ENCODE measurements at places on chromosomes 5 and 9. TPM values are rescaled to one million over a fixed set of nuclear protein-coding genes. Genes with fewer than 3 reads are reported as not detected.

GRCh38 chr5:135834639-135835529 is at the start of gene SLC25A48:
SLC25A48 (plus strand) TSS chr5:135834663; CDS start chr5:135834848, 185 bp downstream.
- DNase-seq: no peak

SPINK6 gene
- not detected for total RNA-seq

ZNF462 gene
- 1.3 TPM for total RNA-seq

FBP1 gene
- 3.0 TPM for total RNA-seq

GRCh38 chr9:92278110-92278509 is 15.4 kb downstream of the IARS1 start:
- DNase-seq: no peak

DNA sequence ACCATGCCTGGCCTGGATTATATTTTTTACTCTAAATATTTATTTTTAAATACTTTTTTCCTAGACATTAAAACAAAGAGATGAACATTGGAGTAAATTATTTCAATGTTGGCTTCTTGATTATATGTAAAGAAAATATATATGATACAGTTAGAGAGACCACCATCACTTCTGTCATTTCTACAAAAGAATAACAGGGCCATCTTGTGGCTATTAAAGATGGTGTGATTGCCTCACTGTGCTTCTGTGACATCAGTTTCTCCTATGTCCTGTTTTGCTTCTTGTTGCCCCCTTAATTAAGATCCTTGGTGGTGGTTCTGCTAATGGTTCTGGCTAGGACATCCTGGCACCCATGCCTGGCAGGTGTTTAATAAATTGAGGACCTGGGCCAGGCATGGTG is 32.9 kb downstream of the NDFIP1 start:
- no peak for DNase-seq

GRCh38 chr9:14294659-14295058 is 19.3 kb downstream of the NFIB start:
- no peak for DNase-seq

MARVELD2 gene
- 0.19 TPM for total RNA-seq

Data from CD4-positive, alpha-beta T cell (primary cell).